ENCODE measurements at places on chromosomes 7 and 10.

- no peak for DNase-seq
Observed at GRCh38 chr10:101234333-101234732, 5.1 kb upstream of the LBX1 start.

- DNase-seq, result no peak
Observed at GRCh38 chr7:122212754-122213153, 68.7 kb upstream of the AASS start.

DNA sequence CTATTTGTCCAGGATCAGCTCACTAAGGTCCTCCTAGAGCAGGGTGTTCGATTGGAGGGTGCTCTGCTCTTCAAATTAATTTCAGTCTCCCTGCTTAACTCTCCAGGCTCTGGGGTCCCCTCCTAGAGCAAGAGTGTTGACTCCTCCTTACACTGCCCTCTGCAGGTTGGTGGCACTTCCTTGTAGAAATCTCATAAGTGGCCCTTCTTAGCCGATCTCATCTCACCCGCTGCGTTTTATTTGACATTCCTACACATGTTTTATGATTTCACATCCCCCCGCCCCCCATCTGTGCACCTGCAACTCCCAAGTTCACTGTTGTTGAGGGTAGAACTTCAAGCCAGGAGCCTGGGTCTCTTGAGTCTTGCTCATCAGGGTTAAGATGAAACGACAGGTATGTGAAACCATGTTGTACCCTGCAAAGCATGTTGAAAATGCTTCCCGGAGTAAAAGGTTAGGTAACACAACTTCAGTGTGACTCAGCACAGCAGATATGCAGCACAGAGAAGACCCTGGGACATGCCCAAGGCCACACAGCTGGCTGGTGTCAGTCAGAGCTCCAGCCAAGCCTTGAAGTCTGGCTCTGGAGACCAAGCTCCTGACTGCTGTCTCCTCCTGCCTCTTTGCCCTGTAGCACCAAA lies 171.2 kb downstream of the PRKAG2 start:
- peak; percentile 59 for DNase-seq

- DNase-seq, result no peak
Observed at GRCh38 chr7:120677535-120677934, 180.4 kb downstream of the TSPAN12 start.

GRCh38 chr7:86937363-86937878 lies 122.0 kb downstream of the ELAPOR2 start:
- DNase-seq, result no peak
